ENCODE measurements at places on chromosomes 12 and 14.

DNA sequence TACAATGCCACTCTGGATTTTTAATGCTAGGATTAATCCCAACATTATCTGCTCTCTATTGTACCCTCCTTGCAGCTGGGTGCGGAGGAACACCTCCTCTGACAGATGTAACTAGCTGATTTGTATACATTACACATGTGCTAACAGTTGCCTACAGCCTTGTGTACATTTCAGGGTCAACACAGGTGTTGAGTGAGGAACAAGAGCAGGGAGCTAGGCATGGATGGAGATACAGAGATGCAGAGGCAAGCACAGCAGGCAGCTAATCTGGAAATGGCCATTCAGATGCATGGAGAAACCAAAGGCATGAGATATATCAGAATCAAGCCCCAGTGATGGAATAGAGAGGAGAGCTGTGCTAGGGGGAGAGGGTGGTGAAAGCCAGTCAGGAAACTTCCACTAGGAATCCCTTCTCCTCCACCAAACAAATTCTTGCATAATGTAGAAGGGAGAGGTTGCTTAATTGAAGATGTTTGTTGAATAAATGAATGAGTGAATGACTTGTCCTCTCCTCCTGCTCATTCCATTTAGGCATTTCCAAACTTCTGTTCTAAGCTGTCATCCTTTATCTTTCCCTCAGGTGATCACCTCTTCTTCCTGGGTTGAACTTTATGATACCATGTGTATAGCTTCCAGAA, 313.2 kb downstream of the ATP23 start:
- no peak for DNase-seq

- no peak for DNase-seq
Observed at GRCh38 chr14:58787592-58787991, 149.8 kb downstream of the DACT1 start.

DNA sequence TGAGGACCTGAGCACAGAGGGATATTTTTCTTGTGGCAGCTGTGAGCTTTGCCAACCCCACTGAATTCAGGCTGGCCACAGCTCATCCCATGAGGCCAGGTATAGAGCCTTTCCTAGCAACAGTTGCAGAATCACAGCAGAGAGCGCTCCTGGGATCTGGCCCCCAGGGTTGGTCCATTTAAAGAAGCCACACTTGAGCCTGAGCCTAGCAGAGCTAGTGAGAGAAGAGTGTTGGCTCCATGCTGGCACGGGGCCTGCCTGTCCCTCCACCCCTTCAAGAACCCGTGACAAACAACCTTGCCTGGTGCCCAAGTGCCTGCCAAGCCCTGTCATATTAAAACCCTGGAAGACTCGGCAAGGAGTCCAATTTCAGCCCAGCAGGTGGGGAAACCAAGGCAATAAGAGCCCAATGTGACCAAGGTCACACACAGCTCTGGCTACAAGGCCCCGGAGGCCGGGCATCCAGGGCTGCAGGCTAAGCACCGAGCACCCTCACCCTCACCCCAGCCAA, 91.6 kb downstream of the LRRC74A start:
- no peak for DNase-seq

- DNase-seq, result no peak
Observed at GRCh38 chr12:132788375-132789098, 26.9 kb upstream of the ANKLE2 start.

Data from CD4-positive, alpha-beta T cell (primary cell).